Fibroblast of skin of left quadriceps (primary cell): ENCODE measurements at places on chromosomes 3 and 15.
A peak's percentile ranks its signal among the peaks of the same experiment; 100 is the strongest.

DNA sequence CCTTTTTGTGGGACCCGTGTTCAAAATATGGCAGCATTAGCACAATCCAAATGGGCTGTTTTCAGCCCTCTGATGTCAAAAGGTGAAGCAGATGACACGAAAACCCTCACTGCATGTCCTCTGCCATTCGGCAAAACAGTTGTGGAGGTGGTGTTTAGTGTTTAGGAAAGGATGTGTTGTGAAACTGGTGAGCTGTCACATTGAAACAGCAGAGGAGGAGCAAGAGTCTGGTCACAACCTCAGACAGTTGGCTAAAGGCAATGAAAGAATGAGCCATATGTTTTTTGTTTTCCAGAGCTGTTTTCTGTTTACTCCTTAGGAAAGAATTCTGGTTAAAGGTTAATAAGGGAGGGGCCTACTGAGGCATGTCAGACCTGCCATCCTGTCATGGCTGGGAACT is 140.7 kb downstream of the VPS8 start:
- no peak for DNase-seq

DNA sequence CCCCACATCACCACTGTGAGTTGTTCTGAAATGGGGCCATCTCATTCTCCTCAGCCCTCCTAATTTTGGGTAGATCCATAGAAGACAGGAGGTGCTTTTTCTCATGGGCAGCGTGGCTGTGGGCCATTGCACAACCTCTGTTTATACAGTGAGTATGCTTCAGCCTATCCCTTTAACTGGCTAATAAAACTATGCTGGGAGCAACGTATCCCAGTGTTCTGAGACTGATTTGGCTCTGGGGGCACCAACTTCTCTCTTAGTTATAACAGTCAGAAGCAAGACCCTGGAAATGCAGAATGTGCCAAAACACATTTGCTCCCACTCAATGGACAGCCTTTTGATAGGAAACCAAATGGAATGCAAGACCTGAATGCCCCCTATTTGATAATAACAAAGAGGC is 97.1 kb upstream of the ICE2 start:
- no peak for DNase-seq

DNA sequence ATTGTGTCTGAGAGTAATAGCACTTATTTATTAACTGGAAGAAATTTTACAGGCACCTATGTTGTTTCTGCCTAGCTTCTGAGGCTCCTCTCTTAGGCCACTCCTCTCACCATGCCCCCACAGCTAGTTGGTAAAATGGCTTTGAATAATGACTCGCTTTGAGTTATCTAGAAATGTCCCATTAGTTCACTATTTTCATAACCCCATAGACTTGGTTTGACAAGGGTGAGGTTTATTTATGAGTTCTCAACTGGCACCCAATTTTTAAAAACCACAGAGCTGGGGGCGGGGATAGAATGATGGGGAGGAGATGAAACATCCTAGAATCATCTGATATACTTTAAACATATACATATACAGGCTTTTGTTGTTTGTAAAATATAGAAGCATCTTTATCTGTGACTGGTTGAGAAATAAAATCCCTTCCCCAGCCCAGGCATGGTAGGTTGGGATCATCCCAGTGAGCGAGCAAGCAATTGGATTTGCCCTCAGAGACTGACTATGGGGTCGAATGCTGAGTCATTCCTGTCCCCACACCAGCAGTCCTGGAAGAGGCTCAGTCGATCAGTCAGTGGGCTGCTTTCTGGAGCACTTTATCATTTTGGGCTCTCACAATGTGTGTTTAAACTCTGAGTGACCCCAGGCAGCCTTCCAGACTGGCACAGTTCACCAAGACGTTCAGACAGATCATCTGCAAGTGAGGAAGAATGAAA is 60.2 kb upstream of the TSEN2 start:
- DNase-seq = no peak

DNA sequence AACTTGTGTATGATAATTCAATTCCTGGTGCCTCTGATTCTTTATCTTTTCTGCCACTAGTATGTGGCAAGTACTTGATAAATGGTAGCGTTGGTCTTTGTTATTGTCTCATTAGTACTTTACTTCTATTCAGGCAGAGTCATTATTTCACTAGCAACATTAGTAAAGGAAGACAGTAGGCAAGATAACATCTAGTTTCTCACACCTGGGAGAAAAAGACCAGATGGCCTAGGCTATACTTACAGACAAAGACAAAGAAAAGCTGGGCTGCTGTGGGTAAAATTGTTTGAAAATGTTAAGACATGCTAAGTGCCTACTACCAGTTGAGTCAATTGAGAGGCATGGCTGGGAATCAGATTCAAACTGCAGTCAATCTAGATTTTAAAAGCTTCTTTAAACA is 198.7 kb upstream of the CMC1 start:
- no peak for DNase-seq

GRCh38 chr3:51946796-51947195 is 4.6 kb downstream of the PARP3 start:
- DNase-seq = no peak

- DNase-seq = no peak
Observed at GRCh38 chr3:100740207-100740606, 30.9 kb downstream of the TFG start.

GRCh38 chr15:28125673-28126651 is 26.8 kb upstream of the OCA2 start:
- DNase-seq = peak; percentile 14

DNA sequence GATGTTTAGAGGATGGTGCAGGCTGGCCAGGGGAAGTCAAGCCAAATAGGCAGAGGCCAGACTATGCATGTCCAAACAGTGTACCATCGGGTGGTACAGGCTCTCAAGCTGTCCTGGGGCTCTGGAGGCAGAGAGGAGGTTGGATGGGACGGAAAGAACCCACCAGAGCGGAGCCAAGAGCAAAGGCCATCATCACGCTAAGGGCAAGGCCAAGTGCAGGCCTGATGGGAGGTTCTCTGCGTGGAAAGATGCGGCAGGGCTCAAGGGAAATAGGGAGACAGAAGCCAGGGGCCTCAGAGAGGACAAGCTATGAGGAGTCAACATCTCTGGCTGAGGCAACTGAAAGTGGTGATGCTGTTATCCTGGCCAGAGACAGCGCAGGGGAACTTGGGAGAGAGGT is 102.7 kb downstream of the ASB7 start:
- DNase-seq = no peak

DNA sequence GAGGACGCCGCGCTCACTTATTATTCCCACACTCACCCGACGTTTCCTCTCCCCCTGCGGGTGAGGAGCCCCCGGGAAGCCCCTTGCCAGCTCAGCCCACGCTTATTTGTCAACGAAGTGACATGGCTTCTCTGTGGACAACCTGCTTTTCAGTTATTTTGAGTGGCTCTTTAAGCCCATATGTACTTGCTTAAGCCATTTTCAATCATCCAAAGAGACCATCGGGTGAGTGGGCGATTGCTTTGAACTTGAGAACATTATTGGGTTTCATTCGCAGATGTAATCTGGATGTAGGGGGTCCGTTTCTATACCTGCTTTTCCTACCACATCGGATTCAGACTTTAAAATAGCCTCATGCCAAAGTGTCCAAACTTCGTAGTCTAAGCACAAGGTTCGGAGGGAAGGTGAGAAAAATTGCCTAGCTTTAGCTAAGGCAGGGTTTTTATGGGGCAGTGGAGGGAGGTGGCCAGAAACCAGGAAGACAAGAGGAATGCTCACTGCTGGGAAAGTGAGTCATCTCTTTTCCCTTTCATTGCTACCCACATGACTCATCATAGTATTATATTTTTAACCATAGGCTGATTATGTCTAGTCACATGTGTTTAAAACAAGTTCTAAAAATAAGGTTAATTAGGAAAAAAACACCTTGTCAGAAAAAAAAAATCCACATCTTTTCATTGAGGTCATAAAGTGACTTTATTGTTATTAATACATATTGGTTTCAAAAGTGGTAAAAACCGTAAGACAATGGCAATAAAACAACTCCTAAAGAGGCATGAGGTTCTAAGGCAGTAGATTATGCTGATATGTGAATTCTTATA is 773.1 kb upstream of the NR2F2 start:
- DNase-seq = peak; percentile 84

DNA sequence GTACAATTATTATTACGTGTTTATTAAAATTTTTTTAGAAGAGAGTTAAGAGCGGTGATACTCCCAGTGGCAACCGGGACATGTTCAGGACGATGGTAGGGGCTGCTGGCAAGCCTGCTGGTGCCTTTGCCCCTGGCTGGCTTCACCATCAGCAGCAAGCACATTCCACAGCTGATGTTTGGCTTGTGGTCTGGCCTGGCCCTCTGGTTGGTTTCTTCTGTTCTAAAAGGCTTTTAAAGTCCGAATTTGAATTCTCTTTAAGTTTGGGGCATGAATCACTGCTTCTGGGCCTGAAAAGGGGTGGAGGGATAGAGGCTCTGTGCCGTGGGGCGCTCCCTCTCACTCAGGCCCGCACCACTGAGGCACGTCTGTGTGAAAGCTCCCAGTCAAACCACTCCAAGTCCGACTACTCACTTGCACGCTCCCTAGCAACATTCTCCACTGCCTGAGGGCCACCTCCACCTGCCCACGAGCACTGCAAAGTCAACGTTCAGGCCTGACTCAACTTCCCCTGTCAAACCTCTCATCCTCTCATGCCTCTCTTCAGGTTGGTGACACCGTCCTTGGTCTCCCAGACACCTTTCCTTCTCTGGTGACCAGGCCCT is 10.1 kb downstream of the ITGA11 start:
- DNase-seq = no peak

DNA sequence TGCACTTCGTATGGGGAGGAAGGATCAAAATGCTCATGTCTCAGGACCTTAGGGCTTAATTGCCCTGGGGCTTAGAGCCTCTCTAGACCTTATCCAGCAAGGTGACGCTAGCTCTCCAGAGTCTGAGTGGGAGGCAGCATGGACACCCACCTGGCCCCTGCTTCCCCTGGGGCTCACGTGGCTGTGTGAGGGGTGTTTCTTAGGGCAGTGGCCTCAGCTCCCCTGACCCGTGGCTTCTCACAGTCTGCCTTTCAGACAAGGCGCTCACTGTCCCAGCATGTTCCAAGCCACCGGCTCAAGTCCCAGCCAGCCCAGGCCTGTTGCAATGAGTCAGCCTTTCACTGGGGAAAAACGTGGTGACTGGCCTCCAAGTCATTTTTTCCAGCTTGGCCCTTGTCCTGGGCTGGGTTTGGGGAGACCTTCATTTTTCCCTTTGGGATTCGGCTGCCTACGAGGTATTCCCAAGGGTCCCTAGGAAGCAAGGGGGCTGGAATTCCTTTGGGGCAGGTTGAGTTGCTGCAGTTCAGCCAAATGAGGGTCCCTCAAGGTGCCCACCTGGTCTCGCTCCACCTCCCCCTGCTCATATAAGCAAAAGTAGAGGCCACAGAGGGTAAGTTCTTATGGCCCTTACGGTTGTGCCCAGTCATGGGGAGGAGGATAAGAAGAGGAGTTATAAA is 15.7 kb downstream of the BHLHE40 start:
- DNase-seq = no peak

DNA sequence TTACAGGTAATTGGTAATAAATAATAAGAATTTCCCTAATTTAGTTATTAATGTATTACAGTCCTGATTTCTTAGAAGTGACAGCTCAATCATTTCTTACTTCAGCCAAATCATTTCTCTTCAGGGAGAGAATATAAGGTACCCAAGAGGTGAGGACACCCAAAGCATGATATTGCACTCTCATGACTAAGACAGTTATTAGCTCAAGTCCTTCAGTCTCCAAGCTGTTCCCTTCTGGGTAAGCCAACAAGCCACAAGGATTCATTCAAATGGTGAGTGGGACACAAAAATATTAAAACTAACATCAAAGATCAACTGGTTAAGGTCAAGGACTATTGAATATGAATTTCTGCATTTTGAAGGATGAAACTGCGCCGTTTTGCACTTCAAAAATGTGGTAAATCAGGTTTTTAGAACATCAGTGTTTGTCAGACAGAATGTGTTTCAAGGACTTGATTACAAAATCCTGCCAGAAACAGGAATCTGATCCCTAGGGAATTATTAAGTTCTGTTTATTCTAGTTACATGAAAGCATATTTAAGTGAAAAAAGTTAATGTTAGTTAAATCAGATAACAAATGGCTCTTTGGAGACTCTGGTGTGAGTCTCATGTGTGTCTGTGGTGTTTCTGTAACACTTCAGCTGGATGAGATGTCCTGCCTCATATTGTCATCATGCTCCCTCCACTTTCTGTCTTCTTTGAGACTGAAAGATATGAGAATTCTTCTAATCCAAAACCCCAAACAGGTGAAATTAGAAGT is 101.7 kb upstream of the COL8A1 start:
- DNase-seq = no peak

GRCh38 chr15:34597316-34597715 is 13.9 kb upstream of the GOLGA8B start:
- DNase-seq = no peak

DNA sequence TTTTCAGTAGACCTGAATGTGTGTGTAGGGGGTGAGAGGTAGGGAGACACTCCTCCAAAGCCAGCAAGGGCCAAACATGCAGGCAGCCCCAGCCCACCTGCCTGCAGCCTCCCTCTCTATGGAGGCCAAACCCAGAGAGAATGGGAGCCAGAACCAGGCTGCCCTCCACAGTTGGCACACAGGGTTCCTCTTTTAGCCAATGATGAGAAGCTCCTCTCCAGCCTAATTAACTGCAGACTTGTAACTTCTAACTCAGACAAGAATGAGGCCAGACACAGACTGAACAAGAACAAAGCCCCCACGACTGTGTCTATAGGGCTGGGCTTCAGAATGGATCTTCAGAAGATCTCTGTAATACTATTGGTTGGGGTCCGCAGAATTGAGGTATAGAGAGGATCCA is 12.3 kb upstream of the TLE3 start:
- no peak for DNase-seq

DNA sequence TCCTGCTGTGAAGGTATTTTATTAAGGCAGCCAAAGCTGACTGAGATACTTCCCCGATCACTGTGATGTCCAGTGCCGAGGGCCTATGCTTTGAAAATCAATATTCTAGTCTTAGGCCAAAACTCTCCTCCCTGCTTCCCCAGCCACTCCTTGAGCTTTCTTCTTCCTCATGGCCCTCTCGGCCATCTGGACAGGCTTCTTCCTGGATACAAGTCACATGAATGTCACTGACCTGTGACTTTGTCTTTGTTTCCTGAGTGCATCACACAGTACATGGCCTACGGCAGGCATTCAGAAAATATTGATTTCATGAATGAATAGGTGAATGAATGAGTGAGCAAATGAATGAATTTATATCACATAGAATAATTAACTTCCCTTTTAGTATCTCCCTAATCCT is 24.6 kb upstream of the HES1 start:
- no peak for DNase-seq

GRCh38 chr15:96699871-96700401 is 369.4 kb downstream of the NR2F2 start:
- DNase-seq = no peak

DNA sequence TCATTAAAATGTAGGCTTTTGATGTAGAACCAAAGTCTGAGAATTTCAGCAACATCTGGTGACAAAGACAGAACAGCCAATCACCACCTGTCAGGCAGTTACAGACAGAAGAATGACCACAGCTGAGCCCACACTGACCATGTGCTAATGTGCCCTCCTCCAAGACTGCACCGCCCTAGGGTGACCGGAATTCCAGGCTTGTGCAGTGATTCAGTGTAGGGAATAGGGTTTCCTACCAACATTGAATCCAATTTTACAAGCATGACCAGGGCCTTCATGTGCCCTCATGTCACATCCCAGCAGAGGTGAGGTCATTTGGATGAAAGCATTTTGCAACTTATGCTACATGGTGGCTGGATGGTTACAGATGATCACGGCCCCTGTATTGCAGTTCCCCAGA is 412.5 kb downstream of the SOX2 start:
- DNase-seq = no peak
